HuH-7.5 (cell line): ENCODE measurements at places on chromosomes 4 and X.

DNA sequence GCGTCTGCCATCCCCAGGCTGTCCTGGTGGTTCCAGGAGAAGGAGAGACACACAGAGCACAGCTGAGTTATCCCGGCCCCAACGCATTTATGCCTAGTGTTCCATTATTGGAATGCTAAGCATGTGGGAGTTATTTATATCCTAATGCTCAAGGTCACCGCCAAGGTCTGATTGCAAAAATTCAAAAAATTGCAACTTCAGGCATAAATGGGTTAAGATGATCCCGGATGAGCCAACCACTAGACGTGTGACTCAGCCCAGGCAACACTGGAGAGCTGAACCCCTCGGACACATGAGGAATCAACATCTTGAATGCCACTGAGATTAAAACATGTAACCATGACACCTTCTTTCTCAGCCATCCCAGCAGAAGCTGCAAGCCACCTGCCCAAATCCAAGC lies 3.8 kb upstream of the ZCCHC4 start:
- no peak for DNase-seq

DNA sequence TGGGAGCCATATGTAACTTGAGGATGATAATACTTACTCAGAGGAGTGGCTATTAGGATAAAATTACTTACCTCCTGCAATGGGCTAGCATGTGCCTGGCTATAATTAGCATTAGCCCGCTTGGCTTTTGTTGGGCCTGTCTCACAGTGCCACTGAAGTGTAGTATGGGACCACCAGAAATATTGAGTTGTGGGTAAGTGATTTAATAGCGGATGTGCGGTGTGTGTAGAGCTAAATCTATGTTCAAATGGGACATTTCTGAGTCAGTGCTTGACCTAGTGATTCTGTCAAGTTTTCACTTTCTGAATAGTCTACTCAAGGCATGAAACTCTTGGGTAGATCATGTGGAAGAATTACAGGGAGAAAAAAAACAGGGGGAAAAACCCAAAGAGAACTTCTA lies 3.5 kb upstream of the CLNK start:
- DNase-seq: no peak

DNA sequence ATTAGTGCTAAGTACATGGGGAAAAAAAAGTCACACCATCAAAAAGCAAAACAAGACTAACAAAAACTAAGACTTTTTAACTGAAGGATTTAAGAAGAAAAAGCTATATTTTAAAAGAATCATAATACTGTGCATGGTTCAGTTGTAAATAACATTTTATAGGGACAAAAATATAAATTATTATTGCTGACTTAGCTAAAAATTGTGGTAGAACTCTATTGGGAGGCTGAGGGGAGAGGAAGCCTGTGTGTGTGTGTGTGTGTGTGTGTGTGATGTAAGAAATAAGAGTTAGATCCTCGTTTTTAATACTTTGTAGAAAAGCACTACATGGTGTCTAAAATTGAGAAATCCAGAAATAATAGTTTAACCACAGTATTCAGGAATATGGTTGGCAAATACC lies 1950.9 kb upstream of the TENM3 start:
- DNase-seq: no peak

DNA sequence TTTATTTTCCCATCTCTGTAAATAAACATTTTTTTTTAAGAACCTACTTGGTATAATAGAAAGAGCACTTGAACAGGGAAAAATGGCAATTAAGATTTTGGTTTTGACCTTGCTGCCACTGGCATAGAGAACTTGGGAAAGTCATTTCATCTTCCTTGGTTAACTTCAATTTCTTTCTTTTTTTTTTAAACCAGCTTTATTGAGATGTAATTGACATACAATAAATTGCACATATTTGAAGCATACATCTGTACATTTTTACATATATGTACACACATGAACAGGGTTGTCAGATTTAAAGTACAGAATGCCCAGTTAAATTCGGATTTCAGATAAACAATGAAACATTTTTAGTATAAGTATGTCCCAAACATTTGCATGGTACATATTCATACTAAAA lies 103.0 kb upstream of the RAPGEF2 start:
- no peak for DNase-seq

DNA sequence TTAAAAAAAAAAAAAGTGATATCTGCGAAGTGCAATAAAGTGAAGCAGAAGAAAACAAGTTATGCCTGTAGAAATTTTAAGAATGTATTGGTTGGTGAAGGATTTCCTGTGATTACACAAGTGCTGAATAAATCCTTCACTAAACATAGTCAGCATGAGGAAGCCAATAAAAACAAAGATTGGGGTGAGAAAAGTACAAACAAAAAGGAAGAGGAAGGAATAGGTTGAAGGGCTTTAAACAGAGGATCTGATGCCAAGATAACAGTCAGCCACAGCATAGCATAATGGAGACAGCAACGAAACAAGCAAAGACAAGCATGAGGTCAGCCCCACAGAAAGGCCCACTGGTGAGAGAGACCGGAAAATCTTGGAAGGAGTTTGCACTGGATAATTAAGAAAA lies 372.2 kb downstream of the ADAM29 start:
- DNase-seq: no peak

GRCh38 chrX:95383778-95384177 lies 1300.9 kb upstream of the DIAPH2 start:
- no peak for DNase-seq

DNA sequence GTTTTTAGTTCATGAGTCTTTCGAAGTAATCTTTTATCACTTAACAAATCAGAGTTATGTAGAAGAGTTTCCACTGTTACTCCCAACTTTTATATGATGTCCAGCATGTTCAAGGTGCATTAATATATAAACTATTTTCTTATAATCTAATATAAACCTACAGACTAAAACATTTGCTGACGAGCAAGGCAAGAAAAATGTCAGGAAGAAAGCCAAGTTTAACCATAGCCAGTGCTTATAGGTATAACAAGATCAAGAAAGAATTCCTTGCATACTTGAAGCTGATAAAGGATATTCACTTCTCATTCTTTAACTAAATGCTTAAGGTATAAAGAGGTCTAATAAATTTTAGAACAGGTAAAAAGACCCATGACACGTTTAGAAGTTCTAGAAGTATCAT lies 167.7 kb downstream of the NPNT start:
- DNase-seq: no peak
